ENCODE measurements at places on chromosomes 6 and 20. TPM values are rescaled to one million over a fixed set of nuclear protein-coding genes. Genes with fewer than 3 reads are reported as not detected.

BMP2 gene
- total RNA-seq, result 13.0 TPM

GRCh38 chr6:95240514-95240913 is 336.8 kb upstream of the MANEA start:
- DNase-seq, result no peak

DNA sequence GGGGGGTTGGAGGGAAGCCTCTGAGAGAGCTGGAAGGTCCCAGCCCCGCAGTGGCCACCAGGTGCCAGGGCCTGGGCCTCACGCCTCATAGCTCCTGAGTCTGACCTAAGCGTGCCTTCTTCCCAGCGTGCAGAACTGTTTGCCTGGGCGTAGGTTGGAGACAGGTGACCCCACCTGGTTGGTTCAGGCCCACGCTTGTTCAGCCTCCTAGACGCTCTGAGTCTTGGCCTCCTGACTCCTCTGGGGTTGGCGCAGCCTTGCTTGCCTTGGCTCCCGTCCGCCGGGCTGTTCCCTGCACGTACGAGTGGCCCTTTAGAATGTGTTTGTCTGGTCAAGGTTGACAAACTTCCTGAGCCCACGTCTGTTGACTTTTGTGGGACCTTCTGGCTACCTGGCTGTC is 70.8 kb downstream of the EYA2 start:
- DNase-seq, result no peak

DNA sequence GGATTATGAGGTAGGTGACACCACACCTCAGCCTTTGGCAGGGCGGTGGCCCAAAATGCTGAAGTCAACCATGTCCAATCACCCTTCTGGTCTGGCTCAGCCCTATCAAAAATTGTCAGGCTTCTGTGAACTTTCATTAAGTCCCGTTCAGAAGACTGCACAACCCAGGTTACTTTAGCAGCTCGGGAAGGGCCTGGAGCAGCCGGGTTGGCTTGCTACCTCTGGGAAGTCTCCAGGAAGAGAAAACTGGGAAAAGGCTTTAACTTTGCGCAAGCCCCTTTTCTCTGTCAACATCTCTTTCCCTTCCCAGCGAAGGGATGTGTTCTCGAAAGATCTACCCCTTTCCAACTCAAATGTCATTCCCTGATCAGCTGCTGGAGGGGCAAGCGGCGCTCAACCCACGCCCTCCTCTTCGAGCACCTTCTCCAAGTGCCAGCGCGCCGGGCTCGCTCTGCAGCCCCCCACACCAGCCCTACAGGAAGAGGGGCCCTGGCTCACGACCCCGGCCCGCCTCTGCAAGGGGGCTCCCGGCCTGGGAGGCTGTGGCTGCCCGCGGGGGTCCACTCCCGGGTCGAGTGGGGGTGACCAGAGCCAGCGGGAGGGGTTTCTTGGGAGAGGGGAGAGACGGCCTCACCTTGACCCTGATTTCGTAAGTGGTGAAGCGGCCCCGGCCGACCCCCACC is 573 bp downstream of the SNX3 start:
- DNase-seq, result no peak

CEP162 gene
- 3.3 TPM for total RNA-seq

- DNase-seq, result no peak
Measured at GRCh38 chr6:142833054-142833453, 111.9 kb downstream of the HIVEP2 start.

HCK gene
- 0.76 TPM for total RNA-seq

SLC35D3 gene
- total RNA-seq, result 0.42 TPM

PPP1R3G gene
- total RNA-seq, result 0.48 TPM

ZKSCAN3 gene
- total RNA-seq, result 8.1 TPM

PLTP gene
- total RNA-seq, result 87.3 TPM
